ENCODE measurements at places on chromosomes 6 and 20.

GRCh38 chr6:166769648-166770047 is 142.6 kb upstream of the RPS6KA2 start:
- DNase-seq = no peak

DNA sequence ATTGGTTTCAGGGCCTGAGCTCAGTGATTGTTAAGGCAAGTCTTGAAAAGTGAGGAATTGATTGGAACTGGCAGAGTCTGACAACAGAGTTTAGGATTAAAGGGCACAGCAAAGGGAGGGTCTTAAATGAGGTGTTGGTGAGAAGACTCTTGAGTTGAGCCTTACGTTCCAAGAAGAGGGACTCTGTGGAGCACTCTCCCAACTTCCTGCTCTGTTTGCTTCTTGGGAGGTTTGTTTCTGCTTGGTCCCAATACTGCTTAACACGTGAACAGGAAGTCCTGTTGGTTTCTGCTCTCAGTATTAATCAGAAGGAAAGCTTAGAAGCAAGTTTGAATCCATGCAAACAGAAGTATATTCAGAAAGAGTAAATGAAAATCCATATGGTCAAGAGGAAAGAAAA is 15.6 kb upstream of the SYNDIG1 start:
- no peak for DNase-seq

GRCh38 chr6:84017709-84018452 is 15.7 kb upstream of the MRAP2 start:
- DNase-seq = no peak

GRCh38 chr6:93305088-93305487 is 114.3 kb downstream of the EPHA7 start:
- DNase-seq = no peak

GRCh38 chr20:54108326-54108642 is 37.9 kb upstream of the BCAS1 start:
- DNase-seq = no peak

GRCh38 chr6:108807928-108808327 is 40.3 kb upstream of the ARMC2 start:
- no peak for DNase-seq

DNA sequence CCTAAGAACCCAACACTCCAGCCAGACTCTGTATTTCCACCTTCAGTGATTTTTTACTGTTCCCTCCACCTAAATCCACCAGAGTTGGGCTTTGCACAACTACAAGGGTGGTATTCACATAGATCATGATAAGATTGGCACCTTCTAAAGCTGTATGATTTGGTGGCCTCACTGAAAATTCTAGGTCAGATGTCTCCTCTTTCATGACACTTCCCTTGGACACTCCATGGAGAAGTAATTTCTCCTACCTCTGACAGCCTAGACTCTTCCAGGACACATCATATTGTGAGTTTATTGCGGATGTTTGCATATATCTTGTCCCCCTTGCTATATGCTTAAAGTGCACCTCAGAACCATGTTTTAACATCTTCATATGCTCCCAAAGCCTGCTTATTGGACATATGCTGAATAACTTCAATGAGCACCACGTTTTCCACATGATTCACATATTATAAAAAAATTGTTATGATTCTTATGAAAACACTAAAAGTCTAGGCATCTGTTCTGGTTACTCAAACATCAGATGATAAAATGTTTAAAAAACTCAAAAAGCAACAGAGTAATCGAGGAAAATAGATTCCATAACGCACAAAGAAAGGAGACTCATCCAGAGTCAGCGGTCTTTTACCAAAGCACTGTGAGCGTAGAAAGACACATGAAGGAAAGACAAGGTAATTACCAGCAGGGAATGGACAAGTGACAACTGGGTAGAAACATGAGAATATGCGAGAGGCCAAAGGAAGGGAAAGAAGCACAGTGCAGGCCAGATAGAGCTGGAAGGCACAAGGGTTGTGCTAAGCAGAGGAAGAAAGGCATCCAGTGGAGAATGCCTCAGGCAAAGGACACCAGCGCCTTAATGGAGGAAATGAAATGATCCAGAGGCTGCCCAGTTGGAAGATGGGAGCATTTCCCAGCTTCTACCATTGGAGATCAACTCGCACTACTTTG is 46.5 kb downstream of the KIF16B start:
- no peak for DNase-seq

GRCh38 chr6:55014321-55015088 is 159.8 kb upstream of the HCRTR2 start:
- no peak for DNase-seq

- DNase-seq = peak; percentile 82
Observed at GRCh38 chr6:107716688-107717089, 107.4 kb downstream of the SCML4 start.

DNA sequence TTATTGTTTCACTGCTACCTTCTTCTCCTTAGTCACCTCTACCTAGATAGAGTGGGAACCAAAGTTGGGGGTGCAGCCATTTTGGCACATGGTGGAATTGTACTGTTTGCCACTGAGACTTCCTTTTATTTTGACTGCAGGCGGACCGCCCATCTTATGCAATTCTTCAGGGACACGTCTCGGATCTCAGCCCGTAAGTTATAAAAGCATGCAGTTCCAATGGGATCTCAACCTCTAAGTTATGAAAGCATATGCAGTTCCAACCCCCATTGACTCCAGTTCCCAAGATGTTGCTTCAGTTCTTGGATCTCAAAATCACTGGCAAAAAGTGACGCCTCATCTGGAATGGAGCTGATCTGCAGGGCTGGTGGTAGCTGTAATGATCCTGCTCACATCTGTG is 41.2 kb upstream of the CDH4 start:
- no peak for DNase-seq

GRCh38 chr20:51362254-51362653 is 180.3 kb downstream of the NFATC2 start:
- no peak for DNase-seq

- no peak for DNase-seq
Observed at GRCh38 chr6:34630040-34630439, 66.5 kb downstream of the ILRUN start.

DNA sequence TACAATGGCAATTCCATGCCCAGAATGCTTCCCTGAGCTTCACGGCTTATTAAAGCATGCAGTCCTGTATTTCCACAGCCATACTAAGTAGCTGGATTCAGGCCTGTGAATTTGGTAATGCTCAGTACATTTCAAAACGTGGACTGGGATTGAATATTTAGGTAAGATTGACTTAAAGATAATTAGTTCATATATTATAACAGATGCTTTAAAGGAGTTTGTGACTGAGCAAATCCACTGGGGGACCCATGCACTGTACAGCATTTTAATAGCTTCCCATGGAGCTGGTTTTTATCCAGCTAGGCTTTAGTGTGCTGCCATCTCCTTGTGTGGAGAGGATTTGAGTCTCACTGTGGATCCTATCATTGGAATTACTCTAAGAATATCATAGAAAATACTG is 420.9 kb upstream of the FLRT3 start:
- DNase-seq = no peak

DNA sequence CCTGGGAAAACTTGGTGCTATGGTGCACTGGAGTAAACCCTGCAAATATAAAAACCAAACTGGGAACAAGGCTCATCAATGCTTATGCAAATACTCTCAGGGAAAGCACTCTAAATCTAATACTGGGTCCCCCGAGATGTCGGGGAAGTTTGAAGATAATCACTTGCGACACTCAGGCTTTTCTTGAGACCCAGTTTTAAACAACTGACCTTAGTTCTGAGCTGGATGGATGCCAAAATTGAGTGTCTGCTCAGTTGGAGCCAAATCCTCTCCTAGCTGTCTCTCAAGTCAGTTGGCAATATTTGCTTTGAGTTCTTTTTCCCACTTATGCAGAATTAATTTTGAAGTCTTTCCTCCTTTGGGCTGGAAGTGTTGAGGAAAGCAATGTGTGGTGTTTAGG is 75.5 kb upstream of the CD2AP start:
- DNase-seq = no peak

GRCh38 chr6:64988148-64988547 is 718.9 kb downstream of the EYS start:
- DNase-seq = no peak

- no peak for DNase-seq
Observed at GRCh38 chr6:44010411-44011349, 116.6 kb downstream of the MRPL14 start.

GRCh38 chr20:58271606-58272351 is 37.7 kb upstream of the RAB22A start:
- no peak for DNase-seq

DNA sequence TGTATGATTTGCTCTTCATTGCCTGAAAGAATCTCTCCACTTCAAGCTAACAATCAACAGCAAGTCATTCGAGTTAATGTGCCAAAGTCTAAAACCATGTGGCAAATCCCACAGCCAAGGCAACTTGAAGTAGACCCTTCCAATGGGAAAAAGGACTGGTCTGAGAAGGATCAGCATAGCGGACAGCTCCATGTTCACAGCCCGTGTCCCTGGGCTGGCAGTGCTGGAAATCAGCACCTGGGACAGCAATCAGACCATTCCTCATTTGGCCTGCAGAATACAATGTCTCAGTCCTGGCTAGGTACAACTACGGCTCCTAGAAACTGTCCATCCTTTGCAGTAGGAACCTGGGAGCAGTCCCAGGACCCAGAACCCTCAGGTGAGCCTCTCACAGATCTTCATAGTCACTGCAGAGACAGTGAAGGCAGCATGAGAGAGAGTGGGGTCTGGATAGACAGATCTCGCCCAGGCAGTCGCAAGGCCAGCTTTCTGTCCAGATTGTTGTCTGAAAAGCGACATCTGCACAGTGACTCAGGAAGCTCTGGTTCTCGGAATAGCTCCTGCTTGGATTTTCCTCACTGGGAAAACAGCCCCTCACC is 1.1 kb downstream of the GJA10 start:
- DNase-seq = no peak

DNA sequence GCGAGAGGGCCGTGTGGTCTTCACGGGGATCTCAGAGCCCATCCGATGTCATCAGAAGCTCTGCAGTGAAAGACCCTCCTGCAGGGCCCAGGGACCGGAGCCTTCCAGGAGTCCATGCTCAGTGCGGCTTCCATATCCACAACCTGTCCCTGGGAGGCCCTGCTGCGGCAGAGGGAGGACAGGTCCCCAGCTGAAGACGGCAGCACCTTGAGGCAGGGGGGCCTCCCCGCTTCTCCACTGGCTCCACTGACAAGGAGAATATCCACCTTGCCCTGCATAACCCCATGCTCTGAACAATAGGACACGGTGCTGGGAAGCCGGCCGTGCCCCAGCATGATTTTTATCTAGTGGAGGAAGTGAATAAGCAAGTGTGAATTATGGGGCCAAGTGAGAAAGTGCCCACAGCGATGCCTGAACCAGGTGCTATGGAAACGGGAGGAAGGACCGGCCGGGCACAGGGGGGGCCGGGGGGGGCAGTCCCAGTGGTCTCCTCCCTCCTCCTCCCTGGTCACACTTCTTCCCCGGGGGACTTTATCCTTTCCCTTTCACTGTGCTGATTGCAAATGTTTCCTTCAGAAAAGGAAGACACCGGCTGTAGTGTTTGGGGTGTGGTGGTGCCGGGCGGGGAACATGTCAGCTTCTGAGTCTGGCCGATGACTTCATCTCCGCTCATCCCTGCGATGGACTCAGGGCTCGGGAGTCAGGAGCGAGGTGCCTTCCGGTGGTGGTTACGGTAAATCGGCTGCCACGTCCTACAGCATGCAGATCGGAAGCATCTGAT is 225.1 kb downstream of the ERMARD start:
- DNase-seq = no peak

- DNase-seq = no peak
Observed at GRCh38 chr6:53056273-53056672, 8.9 kb upstream of the FBXO9 start.

DNA sequence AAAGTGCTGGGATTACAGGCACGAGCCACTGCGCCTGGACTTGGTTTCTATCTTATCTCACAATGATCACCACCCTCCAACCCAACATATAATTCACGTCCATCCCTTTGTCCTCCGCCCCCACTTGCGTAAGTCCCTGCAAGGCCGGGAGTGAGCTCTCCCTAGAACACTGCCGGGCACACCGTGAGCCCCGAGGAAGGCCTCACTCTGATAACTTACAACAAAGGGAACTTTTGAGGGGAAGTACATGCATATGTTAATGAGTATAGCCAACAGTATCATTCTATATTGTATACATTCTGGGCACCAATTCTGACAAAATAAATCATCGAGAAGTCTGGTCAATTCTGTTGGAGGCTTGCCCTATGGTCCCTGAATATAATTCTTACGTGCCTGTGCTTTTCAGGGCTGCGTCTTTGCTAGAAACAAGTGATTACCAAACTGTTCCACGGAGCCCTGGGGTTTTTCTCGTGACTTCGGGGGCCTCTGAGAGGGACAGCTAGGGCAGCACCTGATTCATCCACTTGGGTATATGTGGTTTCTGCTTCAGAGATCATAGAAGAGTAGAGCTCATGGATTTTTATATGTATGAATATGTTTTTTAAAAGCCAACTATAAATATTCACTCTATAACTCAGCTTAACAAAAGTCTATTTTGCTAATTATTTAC is 469.8 kb upstream of the AGPAT4 start:
- DNase-seq = no peak

DNA sequence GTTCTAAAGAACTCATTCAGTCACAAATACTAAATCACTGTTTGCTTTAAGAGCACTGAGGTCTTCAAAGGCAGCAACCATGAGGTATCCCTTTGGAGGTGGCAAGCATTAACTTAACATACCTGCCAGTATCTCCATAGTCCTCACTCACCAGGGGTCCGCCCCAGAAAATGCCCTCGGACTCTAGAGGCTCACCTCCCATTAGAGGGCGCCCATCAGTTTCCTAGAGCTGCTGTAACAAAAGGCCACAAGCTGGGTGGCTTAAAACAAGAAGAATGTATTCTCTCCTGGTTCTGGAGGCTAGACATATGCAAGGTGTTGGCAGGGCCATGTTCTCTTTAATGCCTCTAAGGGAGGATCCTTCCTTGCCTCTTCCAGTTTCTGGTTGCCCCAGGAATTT is 12.0 kb upstream of the RNGTT start:
- no peak for DNase-seq

GRCh38 chr6:170279977-170280688 is 10.7 kb downstream of the DLL1 start:
- DNase-seq = peak; percentile 76

- DNase-seq = no peak
Observed at GRCh38 chr6:40391086-40391485, 196.1 kb downstream of the LRFN2 start.

DNA sequence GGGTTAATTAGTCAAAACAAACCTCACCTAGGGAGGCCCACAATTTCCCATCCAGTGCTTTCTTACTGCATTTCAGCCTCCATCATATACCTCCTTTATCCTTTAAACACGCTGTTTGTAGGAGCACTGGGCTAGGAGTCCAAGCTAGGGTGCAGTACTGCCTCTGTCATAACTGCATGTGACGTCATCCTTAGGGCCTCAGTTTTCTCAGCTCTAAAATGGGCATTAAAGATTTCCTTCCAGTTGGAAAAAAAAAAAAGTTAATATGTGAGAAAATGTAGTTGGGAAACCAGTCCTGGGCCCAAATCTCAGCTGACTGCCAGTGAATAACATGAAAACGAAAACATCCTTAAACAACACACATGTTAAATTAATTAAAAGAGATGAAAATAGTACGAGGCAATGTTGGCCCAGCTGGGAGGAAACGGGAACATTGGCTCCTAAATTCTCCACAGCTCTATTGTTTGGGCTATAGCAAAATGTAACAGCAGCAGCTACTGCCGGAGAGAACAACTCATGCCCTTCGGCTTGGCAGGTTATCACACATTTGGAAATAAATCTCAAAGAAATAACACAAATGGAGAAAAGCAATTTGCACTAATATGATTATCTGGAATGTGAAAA is 79.9 kb upstream of the CCDC167 start:
- DNase-seq = no peak

GRCh38 chr6:108914235-108915022 is 66.2 kb downstream of the ARMC2 start:
- peak; percentile 60 for DNase-seq

- no peak for DNase-seq
Observed at GRCh38 chr6:96491926-96492325, 29.7 kb upstream of the UFL1 start.

- no peak for DNase-seq
Observed at GRCh38 chr6:147710890-147711289, 202.4 kb downstream of the SAMD5 start.

Data from CD4-positive, alpha-beta T cell treated with Interleukin-17A for 4 hours (primary cell).